ENCODE measurements at places on chromosomes 12 and 14.

- no peak for DNase-seq
These were observed 127.6 kb downstream of the SLC8A3 start for GRCh38 chr14:70061108-70061507.

DNA sequence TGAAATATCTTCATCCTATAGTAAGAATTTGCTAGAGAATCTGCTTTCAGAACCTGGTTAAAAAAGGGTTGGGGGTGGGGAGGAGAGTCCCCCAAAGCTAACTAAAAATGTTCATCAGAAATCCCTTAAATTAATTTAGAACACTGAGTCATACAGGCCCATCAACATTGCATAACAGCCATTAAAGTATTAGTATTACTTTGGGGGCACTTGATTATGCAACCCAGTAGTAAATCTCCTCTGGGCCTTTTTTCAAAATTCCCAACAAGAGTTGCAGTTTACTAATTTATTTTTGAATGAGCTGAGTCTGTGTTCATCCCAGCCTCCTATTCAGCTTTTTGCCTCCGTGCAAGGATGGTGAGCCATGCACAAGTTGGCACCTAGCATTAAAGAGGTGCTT, 8.8 kb upstream of the SLC24A4 start:
- no peak for DNase-seq

DNA sequence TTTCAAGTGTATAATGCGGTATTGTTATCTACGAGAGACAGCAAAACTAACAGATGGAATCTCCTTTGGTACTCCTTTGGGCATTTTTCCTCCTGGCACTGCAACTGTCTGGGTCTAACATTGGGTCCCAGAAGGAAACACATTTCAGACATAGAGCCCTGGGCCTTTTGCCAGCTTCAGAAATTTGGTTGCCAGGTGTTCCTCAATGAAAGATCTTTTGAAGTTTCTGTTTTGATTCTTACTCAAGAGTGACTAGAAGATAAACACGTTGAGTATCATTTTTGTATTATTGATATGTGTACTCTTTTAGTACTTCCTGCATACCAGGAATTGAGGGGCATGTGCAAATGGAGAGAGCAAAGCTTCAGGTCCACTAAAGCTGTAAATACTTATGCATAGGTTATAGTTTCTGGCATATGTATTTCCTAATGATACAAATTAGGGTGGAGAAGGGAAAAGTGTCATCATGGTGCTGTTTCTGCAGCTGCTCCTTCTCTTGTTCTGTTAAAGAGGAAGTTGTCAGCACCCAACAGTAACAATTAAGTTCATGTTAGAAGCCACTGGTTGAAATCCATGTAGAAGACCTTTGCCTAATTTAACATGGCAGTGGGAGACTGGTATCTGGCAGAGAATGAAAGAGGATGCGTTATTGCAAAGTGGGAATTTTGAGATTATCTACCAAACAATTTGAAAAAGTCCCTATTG, 53.5 kb downstream of the SLC38A6 start:
- DNase-seq = no peak

DNA sequence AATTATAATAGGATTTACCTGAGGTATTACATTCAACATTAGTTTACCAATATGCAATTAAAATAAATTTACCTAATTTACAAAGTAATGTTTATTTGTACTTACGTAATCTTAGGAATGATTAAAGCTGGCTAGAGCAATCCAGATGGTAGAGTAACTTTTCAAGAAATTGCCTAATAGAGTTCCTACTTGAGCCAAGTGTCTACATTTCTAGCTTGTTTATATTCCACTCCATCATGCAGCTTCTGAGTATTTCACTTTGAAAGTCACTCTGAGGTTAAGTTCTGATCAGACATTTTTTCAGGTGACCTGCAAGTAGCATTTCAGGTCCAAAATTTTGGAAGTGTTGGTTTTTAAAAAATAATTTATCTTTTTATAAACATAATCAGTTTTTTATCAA, 1080.7 kb downstream of the TRHDE start:
- no peak for DNase-seq

GRCh38 chr12:3075315-3075714, 1.9 kb upstream of the TSPAN9 start:
- DNase-seq = no peak

Measured in stimulated activated CD8-positive, alpha-beta memory T cell treated with anti-CD3 and anti-CD28 coated beads, Interleukin-12 subunit alpha, Interleukin-12 subunit beta, amount 100 ng/mL, for 1 hour (primary cell).